ENCODE measurements at places on chromosomes 4 and X.

DNA sequence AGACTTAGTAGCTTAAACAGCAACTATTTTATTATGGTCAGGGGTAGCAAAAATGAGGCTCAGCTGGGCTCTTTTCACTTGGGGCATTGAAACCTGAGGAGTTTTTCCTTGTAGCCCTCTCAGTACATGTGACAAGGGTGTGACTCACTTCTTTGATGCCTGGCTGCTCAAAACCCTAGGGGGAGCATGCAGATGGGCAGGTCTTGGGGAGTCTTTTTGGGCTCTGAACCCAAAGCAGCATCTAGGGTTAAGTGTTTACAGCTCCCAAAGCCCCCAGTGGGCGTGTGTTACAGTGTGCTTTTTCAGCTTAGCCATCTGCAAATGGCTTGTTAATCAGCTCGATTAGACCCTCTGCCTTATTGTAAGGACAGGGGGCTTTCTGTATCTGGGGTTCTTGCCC lies 1752.7 kb downstream of the PCDH7 start:
- no peak for DNase-seq

DNA sequence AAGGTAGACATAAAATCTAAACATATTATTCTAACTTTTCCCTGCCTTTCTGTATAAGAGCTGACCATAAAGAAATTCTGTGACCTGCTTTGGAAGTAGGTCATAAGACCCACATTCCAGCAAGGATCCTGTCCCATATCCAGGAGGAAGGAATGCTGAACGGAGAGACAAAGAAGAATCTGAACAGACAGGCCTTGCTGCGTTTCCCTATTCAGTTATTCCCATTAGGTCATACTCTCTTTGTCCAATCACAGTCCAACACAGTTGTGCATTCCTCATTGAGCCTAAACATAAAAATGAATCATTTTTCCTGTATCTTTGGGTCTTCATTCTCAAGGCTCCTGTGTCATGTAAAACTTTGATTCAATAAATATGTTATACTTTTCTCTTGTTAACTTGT lies 287.6 kb upstream of the TAPT1 start:
- DNase-seq, result no peak

- no peak for DNase-seq
Measured at GRCh38 chrX:134570899-134571298, 87.4 kb downstream of the PLAC1 start.

DNA sequence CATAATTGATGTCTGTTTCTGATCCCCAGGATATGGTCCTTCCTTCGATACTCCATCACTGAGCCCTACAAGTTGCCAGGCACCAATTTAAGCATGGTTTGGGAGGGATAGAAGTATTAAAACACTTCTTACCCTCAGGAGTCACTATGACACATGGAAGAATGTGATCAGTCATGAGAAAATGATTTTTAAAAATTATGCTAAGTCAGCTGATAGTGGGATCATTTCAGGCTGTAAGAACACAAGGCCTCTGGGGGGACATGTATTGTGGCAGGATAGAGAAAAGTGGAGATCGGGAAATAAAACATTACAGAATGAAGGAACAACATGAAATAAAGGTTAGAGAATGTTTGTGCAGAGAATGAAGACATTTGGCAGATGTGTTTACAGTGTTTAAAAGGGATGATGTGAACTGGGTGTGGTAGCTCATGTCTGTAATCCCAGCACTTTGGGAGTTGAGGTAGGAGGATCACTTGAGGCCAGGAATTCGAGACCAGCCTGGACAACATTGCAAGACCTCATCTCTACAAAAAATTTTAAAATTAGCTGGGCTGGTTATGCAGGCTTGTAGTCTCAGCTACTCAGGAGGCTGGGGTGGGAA lies 64.0 kb downstream of the ELOVL6 start:
- DNase-seq, result no peak

DNA sequence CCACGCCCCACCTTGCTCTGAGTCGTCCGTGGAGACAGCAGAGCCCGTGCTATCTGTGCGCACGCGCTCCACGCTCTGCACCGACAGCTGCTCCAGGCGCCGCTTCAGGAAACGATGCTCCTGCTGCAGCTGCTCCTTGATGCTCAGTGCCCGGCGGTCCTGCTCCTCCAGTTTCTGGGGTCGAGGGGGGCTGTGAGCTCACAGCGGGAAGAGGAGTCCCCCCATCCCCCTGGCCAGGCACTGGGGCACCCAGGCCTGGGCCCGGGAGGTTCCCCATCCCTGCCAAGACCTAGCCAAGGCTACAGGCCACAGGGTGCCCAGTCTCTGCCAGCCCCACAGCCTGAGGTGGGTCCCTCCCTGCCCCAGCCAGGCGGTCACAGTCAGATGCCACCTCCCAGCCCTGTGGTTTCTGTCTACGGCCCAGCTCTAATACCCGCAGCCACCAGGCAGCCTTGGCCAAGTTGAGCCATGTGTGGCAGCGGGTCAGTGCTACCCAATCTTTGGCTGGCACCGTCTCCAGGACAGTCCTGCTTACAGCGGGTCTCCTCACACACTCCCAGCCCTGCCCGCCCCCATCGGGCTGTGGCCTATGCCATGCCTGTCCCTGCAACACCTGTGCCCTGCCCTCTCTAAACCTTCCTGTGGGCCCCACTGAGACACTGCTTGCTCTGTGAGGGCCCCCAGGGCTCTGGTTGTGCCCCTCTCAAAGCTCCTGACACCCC lies 9.3 kb upstream of the HAUS3 start:
- peak; percentile 9 for DNase-seq

DNA sequence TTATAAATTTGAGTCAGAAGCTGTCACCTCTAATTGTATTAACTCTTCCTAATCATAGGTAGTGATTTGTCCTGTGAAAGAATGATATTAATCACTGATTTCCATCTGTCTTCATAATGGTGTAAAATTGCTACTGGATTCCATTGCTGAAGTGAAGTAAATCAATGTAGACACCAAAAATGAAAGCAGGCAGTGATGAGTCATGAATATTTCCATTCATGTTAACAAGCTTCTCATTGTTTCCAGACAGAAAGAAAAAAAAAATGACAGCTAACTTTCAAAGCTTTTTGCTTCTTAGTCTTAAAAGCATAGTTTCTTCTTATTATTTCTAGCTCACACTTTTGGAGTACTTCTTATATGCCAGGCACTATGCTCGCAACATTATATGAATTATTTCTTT lies 21.5 kb downstream of the FAM114A1 start:
- DNase-seq, result no peak

DNA sequence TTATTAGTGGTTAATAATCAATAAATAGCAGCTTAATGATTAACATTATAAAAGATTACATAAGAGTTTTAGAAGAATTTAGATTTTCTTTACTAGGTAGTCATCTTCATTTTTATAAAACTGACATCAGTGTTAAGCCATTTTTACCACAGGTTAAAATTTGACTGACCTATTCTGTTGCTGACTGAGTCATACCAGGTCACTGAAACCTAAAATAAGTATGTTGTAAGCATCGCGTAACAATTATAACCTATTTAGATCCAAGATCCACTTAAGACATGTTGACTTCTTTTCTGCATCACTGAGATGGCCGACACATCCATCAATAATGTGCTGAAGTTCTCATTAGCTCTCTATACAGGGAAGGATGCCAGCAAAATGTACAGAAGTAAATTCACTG lies 36.7 kb downstream of the ARX start:
- DNase-seq, result no peak
